ENCODE measurements at places on chromosomes 7 and 10. TPM values are rescaled to one million over a fixed set of nuclear protein-coding genes. Genes with fewer than 3 reads are reported as not detected.
A peak's percentile ranks its signal among the peaks of the same experiment; 100 is the strongest.

The AMPH gene
- total RNA-seq, result 4.9 TPM

DNA sequence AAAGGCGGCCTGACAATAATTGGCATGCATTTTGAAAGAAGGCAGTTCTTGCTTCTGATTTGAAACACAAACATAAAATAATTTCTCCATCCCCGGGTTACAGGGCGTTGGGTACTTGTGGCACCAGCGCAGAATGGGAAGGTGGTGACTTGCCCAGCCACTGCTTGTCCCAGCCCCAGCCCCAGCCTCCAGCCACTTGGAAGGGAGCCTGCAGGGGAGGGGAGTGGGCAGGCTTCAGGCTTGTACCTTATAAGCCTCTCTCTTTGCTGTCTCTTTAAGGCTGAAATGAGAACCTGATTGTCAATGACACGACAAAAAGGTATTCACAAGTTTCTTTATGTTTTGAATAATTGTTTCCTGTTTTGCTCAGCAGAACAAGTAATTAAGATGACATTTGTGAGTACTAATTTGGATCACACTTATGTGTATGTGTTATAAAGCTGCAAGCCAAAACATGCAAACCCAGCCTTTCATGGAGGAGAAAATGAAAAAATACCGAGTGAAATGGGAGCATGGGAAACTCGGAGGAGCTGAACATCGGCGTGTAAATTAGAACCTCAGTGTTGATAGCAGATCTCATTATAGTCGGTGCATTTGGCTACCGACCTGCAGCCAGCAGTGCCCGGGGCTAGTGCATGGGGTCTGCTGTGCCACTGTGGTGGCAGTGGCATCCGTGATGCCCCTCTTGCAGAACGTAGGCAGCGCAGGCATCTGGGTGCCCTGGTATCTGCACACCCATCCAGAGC, 129.9 kb downstream of the EBF3 start:
- DNase-seq, result peak; percentile 6

- no peak for DNase-seq
Measured at GRCh38 chr7:50838675-50839377, 56.1 kb upstream of the GRB10 start.

DNA sequence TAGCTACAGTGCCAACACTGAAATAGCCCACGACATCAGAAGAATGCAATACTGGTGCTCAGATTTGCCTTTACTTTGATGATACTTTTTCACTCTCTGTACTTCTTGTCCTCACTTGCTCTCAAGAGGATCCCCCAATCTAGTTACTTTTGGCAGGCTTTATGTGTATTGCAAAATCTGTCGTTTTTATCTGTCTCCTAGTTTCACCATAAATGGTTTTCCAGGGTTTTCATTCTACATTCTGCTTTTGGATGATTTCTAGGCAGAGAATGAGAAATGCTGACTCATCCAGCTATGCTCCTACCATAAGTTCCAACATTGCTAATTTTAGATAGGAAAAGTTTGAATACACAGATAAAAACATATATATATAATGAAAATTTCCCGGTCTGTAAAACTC, 659.5 kb upstream of the NRG3 start:
- no peak for DNase-seq

Data from mucosa of gallbladder (tissue), 1 donor.